Heart left ventricle (tissue), 16 donors: ENCODE measurements at places on chromosomes 6 and 20. TPM values are rescaled to one million over a fixed set of nuclear protein-coding genes. Genes with fewer than 3 reads are reported as not detected.

GRCh38 chr6:151524059-151524458 lies 30.2 kb downstream of the CCDC170 start:
- no peaks in the 10 kb centered on the region for H3K27me3 ChIP-seq
- H3K36me3 ChIP-seq: no peaks in the 10 kb centered on the region
- DNase-seq: no peak
- H3K27ac ChIP-seq: no peak overlapping the region

DNA sequence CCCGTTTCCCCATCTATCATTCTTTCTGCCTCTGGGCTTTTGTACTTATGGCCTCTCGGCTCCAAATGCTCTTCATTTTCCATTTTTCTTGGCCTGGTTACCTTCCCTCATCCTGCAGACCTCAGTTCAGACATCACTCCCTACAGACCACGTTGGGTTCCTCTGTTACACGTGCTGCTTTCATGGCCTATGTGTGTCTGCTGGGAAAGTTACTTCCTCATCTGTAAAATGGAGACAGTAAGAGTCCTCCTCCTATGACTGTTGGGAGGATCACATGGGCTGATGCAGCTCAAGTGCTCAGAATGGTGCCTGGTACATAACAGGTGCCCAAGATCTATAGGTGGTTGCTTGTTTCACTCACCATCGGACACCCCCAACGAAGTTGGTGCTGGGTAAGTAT lies 13.5 kb downstream of the KCNK17 start:
- no peaks in the 10 kb centered on the region for H3K36me3 ChIP-seq
- DNase-seq: no peak
- H3K4me1 ChIP-seq: peaks cover 3% of the 10 kb centered on the region
- no peaks in the 10 kb centered on the region for H3K27me3 ChIP-seq
- H3K27ac ChIP-seq: no peak overlapping the region
- H3K4me3 ChIP-seq: no peak overlapping the region

DNA sequence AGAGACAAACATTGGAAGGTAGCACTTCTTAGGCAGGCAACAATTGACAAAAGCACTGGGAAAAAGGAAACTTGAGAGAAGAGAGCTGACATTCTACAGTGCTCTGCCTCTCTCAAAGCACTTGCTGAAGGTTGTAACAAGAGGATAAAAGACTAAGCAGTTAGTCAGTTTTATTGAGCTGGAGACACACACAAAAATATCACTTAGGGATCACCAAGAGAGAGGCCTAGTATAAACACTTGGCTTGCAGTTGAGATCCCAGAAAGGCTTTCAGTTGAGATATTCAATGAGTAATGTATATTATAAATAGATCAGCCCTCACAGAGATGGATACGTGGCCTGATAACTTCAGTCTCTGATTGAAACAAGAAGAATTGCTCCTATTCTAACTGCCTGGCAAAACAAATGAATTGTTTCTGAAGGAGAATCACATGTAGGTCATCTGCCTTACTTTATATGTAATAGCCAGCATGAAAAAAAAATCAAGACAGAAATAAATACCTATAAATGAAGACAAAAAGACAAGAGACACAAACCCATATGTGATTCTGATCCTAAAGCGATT lies 747.2 kb upstream of the MAN1A1 start:
- H3K4me1 ChIP-seq: no peaks in the 10 kb centered on the region
- H3K27me3 ChIP-seq: no peaks in the 10 kb centered on the region
- no peak overlapping the region for H3K4me3 ChIP-seq
- no peak overlapping the region for H3K27ac ChIP-seq
- no peak for DNase-seq

DNA sequence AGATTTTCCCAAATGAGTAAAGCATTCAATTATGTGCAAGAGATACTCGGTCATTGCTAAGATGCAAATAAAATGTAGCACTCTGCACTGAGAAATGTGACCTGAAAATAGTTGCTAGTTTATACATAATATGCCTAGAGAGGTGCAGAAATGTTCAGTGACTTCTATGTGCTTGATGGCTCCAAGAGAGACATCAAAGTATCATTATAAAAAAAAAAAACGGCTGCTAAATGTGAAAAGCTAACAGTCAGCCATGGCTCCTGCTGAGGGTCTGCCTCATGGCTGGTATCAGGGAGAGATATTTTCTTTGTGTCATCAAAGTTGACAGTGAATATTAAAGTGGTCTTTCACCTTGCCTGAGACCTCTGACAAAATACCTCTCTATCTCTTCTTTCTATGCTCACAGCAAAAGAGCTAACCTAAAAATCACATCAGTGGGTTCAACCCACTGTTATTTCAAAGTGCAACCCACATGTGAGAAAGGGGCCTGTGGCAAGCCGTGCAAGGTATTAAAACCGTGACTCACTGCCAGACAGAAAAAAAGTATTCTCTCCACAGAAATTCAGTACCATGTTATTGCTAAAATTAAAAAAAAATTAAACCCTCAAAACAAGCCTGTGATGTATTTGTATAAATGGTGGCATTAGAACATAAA lies 259.0 kb downstream of the HIVEP2 start:
- no peaks in the 10 kb centered on the region for H3K27me3 ChIP-seq
- no peak for DNase-seq
- no peak overlapping the region for H3K4me3 ChIP-seq
- H3K4me1 ChIP-seq: no peaks in the 10 kb centered on the region
- H3K27ac ChIP-seq: no peak overlapping the region
- no peaks in the 10 kb centered on the region for H3K36me3 ChIP-seq

GRCh38 chr6:69835414-69836179 lies 30.8 kb upstream of the COL19A1 start:
- H3K27ac ChIP-seq: no peak overlapping the region
- no peak overlapping the region for H3K4me3 ChIP-seq
- no peaks in the 10 kb centered on the region for H3K36me3 ChIP-seq
- no peaks in the 10 kb centered on the region for H3K27me3 ChIP-seq
- DNase-seq: no peak

GRCh38 chr20:41587956-41588355 lies 30.2 kb downstream of the CHD6 start:
- no peaks in the 10 kb centered on the region for H3K27me3 ChIP-seq
- H3K27ac ChIP-seq: peak overlapping the region; percentile 46
- H3K4me3 ChIP-seq: no peak overlapping the region
- DNase-seq: no peak
- peaks cover 2% of the 10 kb centered on the region for H3K36me3 ChIP-seq

DNA sequence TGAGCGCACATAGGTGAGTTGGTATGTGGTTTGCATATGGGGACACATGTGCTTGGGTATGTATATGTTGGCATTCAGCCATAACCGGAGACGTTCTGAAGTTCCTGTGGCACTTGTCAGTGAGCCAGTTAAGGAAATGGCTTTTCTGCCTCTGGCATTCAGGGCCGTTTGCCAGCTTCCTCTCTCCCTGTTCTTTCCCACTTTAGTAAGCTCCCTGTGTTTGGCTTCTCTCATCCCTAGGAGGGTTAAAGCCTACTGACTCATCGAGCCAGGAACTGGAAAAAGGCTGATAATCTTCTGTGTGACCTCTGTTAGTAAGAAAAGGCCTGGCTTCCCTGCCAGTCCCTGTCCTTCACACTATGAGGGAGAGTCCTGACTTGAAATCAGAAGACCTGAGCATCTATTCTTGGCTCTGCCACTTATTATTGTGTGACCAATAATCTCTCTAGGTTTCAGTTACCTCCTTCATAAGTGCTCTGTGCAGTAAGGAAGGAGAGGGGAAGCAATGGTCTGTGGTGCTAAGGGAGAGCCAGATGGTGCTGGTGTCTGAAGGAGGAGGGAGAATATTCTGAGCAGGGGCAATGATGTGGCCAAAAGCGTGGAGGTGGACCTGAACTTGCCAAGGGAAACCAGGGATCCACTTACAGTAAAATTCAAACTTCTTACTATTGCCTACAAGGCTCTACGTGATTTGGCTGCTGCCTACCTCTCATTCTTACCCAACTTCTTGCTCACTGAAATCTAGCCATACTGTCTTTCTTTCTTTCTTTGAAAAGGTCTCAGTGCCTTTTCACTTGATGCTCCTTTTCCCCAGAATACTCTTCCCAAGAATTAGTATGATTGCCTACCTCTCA lies 31.4 kb downstream of the ACSS2 start:
- H3K27ac ChIP-seq: peak overlapping the region; percentile 72
- H3K36me3 ChIP-seq: no peaks in the 10 kb centered on the region
- no peaks in the 10 kb centered on the region for H3K27me3 ChIP-seq
- H3K4me1 ChIP-seq: peaks cover 9% of the 10 kb centered on the region

DNA sequence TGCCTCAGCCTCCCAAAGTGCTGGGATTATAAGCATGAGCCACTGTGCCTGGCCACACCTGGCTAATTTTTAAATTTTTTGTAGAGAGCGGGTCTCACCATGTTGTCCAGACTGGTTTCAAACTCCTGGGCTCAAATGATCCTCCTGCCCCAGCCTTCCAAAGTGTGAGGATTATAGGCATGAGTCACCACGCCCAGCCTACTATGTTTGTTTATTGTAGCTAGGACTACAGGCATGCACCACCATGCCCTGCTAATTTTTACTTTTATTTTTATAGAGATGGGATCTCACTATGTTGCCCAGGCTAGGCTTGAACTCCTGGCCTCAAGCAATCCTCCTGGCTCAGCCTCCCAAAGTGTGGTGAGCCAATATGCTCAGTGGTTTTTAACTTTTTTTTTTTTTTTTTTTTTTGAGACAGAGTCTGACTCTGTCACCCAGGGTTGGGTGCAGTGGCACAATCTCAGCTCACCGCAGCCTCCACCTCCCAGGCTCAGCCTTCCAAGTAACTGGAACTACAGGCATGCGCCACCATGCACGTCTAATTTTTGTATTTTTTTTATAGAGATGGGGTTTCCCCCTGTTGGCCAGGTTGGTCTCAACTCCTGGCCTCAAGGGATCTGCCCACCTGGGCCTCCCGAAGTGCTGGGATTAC lies 12.0 kb upstream of the DDX43 start:
- H3K36me3 ChIP-seq: no peaks in the 10 kb centered on the region
- no peaks in the 10 kb centered on the region for H3K27me3 ChIP-seq
- no peaks in the 10 kb centered on the region for H3K4me1 ChIP-seq
- no peak overlapping the region for H3K27ac ChIP-seq
- no peak for DNase-seq
- H3K4me3 ChIP-seq: no peak overlapping the region

- no peak overlapping the region for H3K27ac ChIP-seq
- no peak for DNase-seq
- H3K36me3 ChIP-seq: no peaks in the 10 kb centered on the region
- no peaks in the 10 kb centered on the region for H3K27me3 ChIP-seq
- no peaks in the 10 kb centered on the region for H3K4me1 ChIP-seq
Observed at GRCh38 chr6:137911675-137912191, 44.7 kb downstream of the TNFAIP3 start.

DNA sequence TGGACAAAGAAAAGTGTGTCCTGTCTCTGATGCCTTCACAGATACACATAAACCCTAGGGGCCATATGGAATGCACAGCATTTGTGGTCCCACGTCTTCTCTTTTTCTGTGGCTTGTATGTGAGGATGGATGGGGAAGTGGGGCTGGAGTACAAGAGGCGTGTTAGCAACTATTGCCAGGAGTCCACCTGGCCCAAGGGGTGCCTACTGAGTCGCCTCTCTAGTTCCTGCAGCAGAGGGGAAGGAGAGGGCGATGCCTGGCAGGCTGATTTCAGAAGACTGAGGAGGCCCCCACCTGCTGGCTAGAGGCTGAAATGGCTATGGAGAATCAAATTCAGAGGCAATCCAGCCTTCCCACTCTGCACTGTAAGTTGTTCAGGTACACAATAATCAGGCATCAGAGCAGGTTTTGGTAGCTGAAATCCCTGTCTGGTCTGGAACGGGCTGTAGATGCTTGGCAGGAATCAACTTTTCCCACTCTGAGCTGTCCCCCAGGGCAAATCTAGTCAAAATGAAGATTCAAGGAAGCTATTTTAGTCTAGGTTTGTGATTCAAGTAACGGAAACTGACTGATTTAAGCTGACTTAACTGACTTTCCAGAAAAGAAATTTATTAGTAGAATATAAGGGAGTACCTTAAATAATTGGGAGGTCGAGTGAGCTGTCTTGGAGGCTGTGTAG lies 14.9 kb upstream of the PPARD start:
- peaks cover 9% of the 10 kb centered on the region for H3K36me3 ChIP-seq
- no peaks in the 10 kb centered on the region for H3K27me3 ChIP-seq
- H3K4me1 ChIP-seq: no peaks in the 10 kb centered on the region

- H3K27ac ChIP-seq: no peak overlapping the region
- H3K27me3 ChIP-seq: no peaks in the 10 kb centered on the region
- H3K36me3 ChIP-seq: no peaks in the 10 kb centered on the region
- no peak overlapping the region for H3K4me3 ChIP-seq
- DNase-seq: no peak
Observed at GRCh38 chr6:3296078-3296477, 37.3 kb downstream of the PSMG4 start.

ASXL1 gene
- total RNA-seq: 22.9 TPM

KIAA0408 gene
- 0.99 TPM for total RNA-seq

LRP11 gene
- total RNA-seq: 12.5 TPM

BPIFB2 gene
- not detected for total RNA-seq

HSPA1L gene
- 1.4 TPM for total RNA-seq

PAX1 gene
- total RNA-seq: not detected
